ENCODE measurements at places on chromosomes 6 and 20. TPM values are rescaled to one million over a fixed set of nuclear protein-coding genes. Genes with fewer than 3 reads are reported as not detected.

LST1 gene
- polyA plus RNA-seq = not detected

GPR63 gene
- not detected for polyA plus RNA-seq

RSPH9 gene
- 5.8 TPM for polyA plus RNA-seq

F13A1 gene
- polyA plus RNA-seq = 1.3 TPM

ABHD16B gene
- polyA plus RNA-seq = 4.6 TPM

PHACTR1 gene
- 11.2 TPM for polyA plus RNA-seq

WFDC5 gene
- polyA plus RNA-seq = not detected

TEAD3 gene
- polyA plus RNA-seq = 78.3 TPM

SLC22A3 gene
- polyA plus RNA-seq = not detected

KCNK16 gene
- not detected for polyA plus RNA-seq

FAM209A gene
- not detected for polyA plus RNA-seq

PAK5 gene
- polyA plus RNA-seq = not detected

VSTM2L gene
- polyA plus RNA-seq = 83.4 TPM

All from cardiac muscle cell (in vitro differentiated cells and primary cell).